Activated T-cell treated with anti-CD3 and anti-CD28 coated beads, Interleukin-2, amount 50 U/mL, for 1 hour (primary cell): ENCODE measurements at places on chromosomes 4 and X.

DNA sequence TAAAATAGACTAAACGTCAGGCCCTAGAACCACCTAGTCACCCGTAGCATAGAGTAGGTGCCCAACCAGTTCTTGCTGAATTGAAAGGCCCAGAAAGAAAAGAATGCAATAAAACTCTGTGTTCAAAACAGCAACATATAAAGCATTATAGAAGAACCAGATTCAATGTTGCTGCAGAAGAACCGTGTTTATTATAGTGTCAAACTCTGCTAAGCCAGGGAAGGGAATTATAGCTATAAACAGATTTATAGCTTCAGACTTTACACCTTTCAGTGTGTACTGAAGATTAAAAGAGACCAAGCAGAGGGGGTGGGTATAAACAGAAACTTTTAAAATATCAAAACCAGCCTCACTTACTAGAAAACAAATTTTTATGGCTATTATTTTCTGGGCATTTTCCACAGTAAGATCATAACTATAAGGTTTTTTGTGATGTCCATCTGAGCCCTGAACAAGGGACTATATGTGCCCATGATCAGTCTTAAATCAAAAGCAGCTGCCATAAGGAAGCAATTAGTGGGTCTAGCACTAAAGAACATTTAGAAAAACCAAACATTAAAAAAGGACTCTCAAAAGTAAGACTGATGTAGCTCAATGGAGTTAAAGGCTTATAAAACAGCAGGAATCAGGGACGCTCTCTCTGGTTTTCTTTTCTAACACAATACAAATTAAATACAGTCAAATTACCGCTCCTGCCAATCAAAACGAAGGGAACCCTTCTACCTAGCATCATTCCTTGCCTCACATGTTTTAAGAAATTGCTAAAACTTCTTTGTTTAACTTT lies 219.7 kb upstream of the ETNPPL start:
- no peak for DNase-seq

GRCh38 chr4:2333916-2334644 lies 72.2 kb upstream of the MXD4 start:
- no peak for DNase-seq

GRCh38 chr4:2348786-2349185 lies 69.7 kb downstream of the ZFYVE28 start:
- no peak for DNase-seq

GRCh38 chrX:8235026-8235425 lies 64.0 kb upstream of the VCX2 start:
- DNase-seq: no peak

DNA sequence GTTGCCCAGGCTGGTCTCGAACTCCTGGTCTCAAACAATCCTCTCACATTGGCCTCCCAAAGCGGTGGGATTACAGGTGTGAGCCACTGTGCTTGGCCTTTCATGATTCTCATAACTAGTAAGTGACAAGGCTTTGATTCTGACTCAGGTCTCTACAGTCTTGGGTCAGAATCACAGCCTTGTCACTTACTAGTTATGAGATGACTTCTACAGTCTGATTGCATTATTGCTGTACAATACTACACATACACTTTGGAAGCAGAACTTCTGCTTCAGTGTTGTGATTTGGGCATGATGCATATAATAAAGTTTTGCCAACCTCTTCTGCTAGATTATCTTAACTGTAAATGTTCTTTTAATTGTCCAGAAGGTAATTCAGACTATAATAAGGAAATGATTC lies 123.3 kb downstream of the KDM6A start:
- no peak for DNase-seq

- DNase-seq: no peak
These were observed 85.3 kb downstream of the GLUD2 start for GRCh38 chrX:121132675-121133074.

DNA sequence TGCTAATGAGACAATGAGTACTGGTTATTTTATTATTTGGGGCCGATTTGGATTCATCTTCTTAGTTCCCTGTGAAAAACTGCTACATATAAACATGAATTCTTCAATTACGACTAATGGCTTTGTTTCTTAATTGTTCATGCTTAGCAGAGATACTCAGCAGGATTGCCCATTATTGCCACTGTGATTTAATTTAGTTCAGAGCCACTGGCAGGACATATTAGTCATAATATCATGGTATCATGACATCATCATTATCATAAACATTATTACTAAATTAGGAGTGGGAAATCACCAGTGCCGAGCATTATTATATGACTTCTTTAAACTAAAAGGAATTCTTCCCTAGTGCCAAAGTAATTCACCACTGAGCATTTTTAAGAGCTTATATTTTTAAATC lies 201.4 kb downstream of the SPOCK3 start:
- no peak for DNase-seq

- peak; percentile 83 for DNase-seq
These were observed at the start of gene SYN1 for GRCh38 chrX:47619486-47620302. Gene SYN1, minus strand, starts transcription at chrX:47619857. Its CDS starts 129 bp downstream, at chrX:47619728.

DNA sequence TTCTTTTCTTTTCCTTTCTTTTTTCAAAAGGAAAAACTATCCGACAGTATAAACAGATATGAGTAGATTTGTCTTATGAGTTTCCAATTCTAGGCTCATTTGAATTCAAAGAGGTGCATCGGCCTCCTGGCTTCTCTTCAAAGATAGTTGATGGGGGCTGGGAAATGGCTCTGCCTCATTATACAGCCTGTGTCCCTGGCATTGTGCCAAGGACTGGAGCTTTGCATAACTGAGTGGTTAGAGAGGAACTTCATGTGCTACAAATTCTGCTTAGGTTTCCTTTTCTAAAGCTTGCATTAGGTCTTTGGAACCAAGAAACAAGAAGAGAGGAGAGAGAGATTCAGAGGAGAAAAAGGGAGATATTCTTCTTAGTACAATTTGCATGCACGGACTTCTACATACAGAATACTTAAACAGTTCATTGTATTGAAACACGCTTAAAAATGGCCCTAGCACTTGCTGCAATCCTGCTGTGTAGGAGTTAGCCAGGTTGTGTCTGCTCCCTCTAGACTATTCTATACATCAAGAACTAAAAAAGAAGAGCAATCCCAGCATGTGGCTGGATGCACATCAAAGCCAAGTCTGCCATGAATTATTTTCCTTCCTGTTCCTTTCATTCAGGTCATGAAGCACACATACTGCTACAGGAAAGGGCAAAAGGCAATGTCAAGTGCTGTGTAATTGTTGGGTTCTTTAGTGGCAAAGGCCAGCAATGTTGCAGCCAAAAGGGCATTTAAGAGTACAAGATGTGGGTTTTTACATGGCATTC lies 70.9 kb downstream of the INTS12 start:
- no peak for DNase-seq

GRCh38 chrX:41589634-41590270 lies 99.0 kb upstream of the GPR34 start:
- no peak for DNase-seq

DNA sequence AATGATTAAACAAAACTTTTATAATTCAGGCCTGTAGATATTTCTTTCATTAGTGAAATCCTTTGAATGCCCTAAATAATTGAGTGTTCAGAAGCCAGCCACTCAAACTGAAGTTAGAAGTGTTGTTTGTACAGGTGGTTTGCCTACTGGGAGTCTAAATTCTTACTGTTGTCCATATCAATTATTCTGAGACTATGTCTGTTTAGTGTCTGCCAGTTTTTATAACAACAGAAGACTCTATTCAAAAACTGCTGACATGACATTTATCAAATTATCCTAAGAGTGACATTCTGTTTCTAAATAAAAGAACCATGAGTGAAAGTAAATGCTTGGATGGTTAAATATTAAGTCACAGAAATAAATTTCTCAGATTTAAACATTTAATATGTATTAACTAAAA lies 375.1 kb downstream of the FAT4 start:
- DNase-seq: no peak

- DNase-seq: no peak
These were observed 1963.1 kb upstream of the TENM3 start for GRCh38 chr4:180280076-180280475.

GRCh38 chr4:83013902-83014301 lies 3.3 kb upstream of the LIN54 start:
- no peak for DNase-seq

- DNase-seq: no peak
These were observed 82.3 kb upstream of the KCNIP4 start for GRCh38 chr4:22030881-22031280.

- no peak for DNase-seq
These were observed 76.5 kb downstream of the PSAPL1 start for GRCh38 chr4:7358100-7358735.
